ACHN (cell line): ENCODE measurements at places on chromosomes 13 and 19.

- peak; percentile 94 for DNase-seq
Observed at GRCh38 chr19:46975925-46976782, 43.5 kb upstream of the NPAS1 start.

DNA sequence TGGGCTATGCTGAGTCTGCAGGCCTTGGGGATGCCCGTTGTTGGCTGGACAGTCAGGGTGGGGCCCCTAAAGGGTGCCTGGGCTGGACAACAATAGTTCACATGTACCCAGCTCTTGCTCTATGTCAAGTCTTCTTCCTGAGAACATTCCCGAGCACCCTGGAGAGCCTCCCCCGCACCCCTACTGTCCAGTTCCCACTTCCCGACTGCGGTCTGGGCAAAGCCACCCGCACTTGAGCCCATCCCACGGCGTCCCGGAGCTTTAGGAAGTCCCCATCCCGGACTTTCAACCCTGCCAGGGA, 1.1 kb upstream of the MPND start:
- DNase-seq, result no peak

DNA sequence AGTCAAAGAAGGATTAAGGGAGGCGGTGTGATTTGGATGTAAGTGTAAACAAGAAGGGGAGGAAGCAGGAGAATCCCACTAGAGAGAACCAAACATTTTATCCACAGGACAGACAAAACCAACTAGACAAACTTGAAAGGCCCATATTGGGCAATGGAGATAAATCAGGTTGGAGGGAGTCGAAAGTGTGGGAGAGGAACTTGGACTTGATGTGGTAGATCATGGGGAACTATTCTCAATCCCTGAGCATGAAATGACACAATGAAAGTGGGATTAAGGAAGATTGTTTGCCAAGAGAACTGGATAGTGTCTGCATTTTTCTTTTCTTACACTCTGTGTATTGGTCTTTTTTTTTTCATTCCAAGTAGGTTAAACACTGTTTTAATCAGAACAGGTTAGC, 17.9 kb downstream of the GPR183 start:
- no peak for DNase-seq

DNA sequence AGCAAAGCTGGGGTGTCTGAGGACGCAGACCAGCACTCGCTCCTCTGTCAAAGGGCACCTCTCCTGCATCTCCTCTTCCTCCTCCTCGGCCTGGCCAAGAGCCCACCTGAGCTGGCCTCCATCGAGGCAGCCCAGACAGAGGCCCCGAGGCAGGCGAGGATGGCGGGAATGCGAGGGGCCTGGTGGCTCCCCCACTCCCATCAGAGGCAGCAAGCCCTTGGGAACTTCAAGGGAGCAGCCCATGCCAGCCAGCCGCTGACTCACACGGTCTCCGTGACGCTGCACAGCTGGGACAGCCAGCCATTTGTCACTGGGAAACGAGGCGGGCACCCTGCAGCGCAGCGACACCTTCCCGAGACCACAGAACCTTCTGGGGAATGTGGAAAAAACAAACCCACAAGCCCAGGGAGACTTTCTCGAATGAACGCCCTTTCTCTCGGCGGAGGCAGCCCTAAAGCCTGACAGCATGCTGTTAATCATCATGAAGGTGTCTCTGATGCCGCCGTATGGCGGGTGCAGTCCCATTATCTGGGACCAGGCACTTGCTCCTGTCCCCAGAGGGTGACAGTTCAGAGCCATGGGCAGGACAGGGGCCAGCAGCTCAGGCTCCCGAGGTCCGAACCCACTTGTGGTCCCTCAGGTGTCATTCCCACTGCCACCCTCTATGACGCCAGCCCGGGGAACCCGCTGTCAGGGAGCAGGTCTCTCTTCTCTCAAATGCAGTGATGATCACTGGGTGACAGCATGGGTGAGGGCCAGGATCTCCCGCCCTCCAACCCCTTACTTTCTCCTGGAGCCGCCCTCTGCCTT, 53.0 kb downstream of the PEPD start:
- DNase-seq, result no peak

- DNase-seq, result no peak
Observed at GRCh38 chr13:23348262-23349127, 85.0 kb downstream of the SACS start.

- DNase-seq, result no peak
Observed at GRCh38 chr13:60370343-60370742, 26.7 kb upstream of the TDRD3 start.

- DNase-seq, result no peak
Observed at GRCh38 chr13:64753233-64754000, 2476.7 kb downstream of the PCDH9 start.

DNA sequence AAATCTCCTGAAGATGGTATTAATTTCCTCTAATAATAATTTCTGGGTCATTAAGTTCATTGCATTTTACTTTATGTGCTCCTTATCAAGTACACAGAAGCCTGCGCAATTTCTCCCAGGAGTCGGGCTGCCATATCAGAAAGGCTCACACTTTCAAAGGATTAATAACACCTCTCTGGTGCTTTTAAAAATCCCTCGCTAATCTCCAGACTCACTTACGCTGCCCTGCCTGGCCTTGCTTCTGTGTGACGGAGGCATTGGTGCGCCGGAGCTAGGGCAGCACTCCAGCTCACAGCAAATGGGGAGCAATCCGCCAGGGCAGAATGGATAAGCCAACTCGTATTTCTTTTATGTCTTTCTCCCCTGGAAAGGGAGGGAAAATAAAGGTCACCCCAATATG, 300.8 kb downstream of the EFNB2 start:
- no peak for DNase-seq

GRCh38 chr19:45469945-45470761, 2.4 kb downstream of the FOSB start:
- peak; percentile 83 for DNase-seq
